ENCODE measurements at places on chromosomes 1 and 21.

GRCh38 chr21:44949779-44950198 is 10.0 kb downstream of the SLX9 start:
- DNase-seq = peak; percentile 64

DNA sequence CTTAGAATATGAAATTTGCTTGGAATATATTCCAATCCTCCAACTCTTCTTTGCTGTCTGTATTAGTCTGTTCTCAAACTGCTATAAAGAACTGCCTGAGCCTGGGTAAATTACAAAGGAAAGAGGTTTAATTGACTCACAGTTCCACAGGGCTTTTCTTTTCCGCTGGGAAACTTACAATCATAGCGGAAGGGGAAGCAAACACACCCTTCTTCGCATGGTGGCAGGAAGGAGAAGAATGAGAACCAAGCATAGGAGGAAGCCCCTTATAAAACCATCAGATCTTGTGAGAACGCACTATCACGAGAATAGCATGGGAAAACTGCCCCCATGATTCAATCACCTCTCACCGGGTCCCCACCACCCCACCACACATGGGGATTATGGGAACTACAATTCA is 14.8 kb downstream of the CENPF start:
- DNase-seq = no peak

DNA sequence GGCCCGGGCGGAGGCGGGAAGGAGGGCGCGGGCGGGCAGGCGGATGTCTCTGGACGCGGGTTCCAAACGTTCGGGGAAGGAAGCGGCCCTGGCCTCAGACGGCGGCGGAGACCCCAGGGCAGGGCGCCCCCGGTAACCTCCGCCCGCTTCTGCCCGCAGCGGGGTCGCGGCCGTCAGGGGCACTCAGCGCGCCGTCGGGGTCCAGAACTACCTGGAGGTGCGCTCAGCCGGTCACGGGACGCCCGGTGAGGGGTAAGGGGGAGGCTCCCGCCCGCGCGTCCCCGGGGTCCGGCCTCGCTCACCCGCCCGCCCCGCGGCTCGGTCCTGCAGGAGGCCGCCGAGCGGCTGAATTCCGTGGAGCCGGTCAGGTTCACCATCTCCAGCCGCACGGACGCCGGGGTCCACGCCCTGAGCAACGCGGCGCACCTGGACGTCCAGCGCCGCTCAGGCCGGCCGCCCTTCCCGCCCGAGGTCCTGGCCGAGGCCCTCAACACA is 406 bp downstream of the PUSL1 start:
- DNase-seq = no peak

DNA sequence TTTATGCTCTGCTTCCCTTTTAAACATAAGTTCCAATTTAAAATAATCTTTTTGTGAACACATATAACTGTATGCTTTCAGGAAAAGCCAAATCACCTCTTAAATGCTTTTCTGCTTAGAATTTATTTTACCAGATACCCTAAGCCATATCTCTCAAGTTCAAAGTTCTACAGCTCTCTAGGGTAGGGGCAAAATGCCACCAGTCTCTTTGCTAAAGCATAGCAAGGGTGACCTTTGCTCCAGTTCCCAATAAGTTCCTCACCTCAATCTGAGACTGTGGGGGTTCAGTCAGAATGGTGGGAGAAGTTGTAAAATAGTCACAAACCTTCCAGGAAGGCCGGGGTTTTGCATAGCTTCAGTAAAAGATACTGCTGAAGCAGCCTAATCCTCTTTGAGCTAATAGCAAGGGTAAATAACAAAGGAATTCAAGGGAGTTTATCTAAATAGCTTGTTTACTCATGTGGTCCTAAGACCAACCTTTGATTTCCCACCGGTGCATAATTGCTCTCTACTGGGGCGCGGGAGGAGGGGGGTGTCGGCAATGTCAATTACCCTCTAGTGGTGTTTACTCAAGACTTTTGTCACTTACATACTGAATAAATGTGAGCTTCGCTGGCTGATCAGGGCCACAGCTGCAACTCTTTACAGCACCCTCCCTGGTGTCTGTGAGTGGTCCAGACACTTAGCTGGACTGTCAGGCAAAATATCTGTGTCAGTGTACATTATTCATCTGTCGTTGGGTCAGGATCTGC is 1376.2 kb downstream of the NCAM2 start:
- DNase-seq = no peak

GRCh38 chr1:27503844-27504587 is 14.0 kb upstream of the WASF2 start:
- DNase-seq = no peak

- DNase-seq = no peak
Observed at GRCh38 chr1:153598309-153599172, 14.4 kb downstream of the S100A16 start.

DNA sequence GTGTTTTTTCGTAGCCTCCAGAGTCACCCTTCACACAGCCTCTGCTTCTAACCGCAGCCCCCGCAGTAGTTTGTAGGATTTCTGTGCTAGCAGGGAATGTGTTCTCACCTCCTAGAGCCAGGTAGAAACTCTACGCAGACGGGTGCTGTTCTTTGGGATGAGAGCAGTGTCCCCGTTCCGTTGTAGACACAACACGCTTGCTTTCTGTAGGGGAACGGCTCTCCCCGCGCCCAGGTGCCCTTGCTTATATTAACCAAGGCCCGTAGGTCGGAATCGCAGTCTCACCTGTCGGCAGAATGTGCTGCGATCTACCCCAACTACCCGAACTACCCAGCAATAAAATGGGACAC is 111.8 kb upstream of the NBPF11 start:
- DNase-seq = no peak

GRCh38 chr1:151756291-151756690 is 7.0 kb downstream of the MRPL9 start:
- DNase-seq = no peak

- DNase-seq = no peak
Observed at GRCh38 chr1:119805746-119806145, 5.5 kb downstream of the REG4 start.

DNA sequence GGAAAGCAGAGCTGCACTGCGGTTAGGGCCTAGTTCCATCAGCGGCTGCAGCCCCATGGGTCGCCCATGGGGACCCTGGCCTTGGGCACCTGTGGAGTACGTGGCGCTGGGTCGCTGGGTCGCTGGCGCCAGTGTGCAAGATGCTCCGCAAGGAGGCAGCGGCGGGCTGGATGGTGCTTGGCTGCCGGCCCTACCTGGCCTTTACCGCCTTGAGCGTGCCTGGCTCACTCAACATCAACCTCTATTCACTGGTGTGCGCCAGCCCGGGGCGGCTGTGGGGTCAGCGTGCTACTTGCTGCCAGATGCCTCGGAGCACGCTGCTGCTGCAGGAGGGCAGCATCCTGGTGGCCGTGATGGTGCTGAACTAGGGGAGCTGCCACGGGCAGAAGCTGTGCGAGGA is 85.1 kb upstream of the RHOU start:
- no peak for DNase-seq

- no peak for DNase-seq
Observed at GRCh38 chr1:3002349-3003038, 18.8 kb upstream of the ACTRT2 start.

GRCh38 chr1:245263529-245264095 is 108.8 kb downstream of the KIF26B start:
- no peak for DNase-seq

DNA sequence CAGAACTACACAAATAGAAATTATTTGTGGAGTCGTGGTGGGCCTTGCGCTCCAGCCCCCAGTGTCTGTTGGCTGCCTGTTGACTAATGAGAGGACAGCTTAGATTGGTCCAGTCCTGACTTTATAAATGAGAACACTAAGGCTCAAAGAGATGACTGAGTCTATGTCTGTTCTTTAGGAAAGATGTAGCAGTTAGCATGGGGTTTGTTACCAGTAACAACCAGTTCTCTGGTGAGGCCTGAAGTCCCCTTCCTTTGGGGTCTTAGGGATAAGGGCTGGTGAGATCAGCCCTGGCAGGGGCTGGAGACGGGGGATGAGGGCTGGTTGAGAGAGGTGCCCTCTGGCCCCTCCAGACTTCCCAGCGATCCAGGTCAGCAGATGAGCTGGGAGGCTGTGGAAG is 9.1 kb downstream of the TOR3A start:
- no peak for DNase-seq
